ENCODE measurements at places on chromosomes 6 and 20.

DNA sequence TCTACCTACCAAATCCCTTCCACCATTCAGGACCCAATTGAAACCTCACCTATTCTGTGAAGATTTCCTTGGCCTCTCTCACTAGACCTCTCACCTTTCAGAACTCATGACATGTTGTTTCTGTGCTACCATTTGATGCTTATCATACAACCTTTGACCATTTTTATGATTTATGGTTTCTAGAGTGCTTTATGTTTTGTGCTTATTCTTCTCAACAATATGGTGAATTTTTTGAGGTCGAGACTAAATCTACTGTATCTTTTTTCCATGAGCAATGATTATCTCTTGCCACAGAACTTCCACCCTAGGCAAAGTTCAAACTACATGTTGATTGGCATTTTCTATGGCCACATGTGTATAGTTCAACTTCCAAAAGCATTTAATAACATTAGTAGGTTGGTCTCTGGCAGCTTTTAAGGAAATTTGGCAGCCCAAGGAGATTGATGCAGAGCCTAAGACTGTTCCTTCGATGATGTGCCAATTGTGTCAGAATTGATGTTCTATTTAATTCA, 84.9 kb downstream of the OLIG3 start:
- DNase-seq, result no peak

- DNase-seq, result peak; percentile 61
These were observed 42.6 kb downstream of the TRIM27 start for GRCh38 chr6:28880894-28881780.

GRCh38 chr6:123659960-123660748, 23.4 kb upstream of the TRDN start:
- no peak for DNase-seq

- no peak for DNase-seq
These were observed 33.8 kb upstream of the NT5E start for GRCh38 chr6:85416049-85416448.

GRCh38 chr6:41780551-41781365, at the start of gene PRICKLE4:
Gene PRICKLE4 (plus strand): TSS chr6:41780782. CDS start chr6:41783474, 2,692 bp downstream.
- DNase-seq, result no peak

DNA sequence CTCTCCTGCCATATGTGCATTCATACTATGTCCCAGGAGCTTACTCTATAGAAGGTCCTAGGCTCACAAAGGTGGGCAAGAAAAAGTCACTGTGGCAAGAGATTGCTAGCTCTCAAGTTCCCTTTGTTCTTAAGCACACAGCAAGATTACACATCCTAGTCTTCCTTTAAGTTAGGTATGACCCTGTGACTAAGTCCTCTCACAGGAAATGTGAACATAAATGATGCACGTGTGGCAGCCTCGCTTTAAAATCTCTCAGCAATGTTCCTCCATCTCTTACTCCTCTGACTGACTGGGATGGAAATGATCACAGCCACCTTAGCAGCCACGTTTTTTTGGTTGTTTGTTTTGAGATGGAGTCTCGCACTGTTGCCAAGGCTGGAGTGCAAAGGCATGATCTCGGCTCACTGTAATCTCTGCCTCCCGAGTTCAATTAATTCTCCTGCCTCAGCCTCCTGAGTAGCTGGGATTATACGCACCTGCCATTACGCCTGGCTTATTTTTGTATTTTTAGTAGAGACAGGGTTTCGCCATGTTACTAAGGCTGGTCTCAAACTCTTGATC, 35.7 kb upstream of the HAO1 start:
- no peak for DNase-seq

DNA sequence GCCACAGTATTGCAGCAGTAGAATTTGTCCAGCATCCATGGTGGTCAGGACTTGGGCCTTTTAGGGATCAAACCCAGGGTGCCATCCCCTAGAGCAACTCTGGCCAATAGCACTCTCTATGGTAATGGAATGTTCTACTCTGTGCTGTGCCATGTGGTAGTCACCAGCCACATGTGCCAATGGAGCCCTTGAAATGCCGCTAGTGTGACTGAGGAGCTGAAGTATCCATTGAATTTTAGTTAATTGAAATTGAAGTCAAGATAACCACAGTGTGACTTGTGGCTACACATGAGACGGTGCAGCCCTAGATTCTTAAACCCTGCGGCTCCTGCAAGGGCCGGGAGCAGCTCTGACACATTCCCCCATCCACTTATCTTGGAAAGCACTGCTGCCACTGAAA, 54.6 kb downstream of the SLC2A10 start:
- no peak for DNase-seq

- DNase-seq, result no peak
These were observed 27.5 kb downstream of the TFAP2C start for GRCh38 chr20:56656632-56657031.

DNA sequence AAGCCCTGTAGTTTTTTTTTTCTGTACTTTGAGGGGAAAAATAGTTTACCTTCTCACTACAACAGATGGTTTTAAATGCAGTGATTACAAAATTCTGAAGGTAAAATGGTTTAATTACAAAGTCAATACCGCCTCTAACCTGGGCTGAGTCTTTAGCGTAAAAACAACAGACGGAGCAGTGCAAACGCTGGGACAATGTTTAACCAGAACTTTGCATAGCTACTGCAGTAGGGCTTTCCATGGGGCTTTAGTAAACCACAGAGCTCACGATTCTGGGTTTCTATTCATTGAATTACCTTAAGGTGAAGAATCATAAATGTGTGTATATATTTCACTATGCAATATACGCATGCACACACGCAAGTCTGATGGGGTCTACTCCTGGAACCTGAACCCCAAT, 77.9 kb downstream of the RFX6 start:
- no peak for DNase-seq

- no peak for DNase-seq
These were observed 26.4 kb upstream of the ADGRG6 start for GRCh38 chr6:142275236-142276006.

GRCh38 chr6:107542192-107542668, 52.3 kb downstream of the SOBP start:
- DNase-seq, result no peak

DNA sequence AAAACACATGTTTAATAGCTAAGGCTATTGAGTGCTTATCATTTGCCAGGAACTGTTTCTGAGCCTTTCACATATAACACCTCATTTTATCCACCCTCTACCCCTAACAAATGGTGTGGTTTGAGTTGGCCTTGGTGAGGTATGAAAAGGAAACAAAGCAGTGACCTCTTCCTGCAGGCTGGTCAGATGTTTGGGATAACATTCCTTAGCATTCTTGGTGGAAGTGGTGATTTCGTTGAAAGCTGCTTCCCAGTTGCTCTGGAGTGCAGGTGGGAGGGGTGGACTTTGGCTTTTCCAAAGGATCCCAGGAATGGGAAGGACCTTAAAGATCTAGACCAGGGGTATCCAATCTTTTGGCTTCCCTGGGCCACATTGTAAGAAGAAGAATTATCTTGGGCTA, 41.3 kb downstream of the CARMIL1 start:
- DNase-seq, result no peak

- DNase-seq, result no peak
These were observed 18.7 kb upstream of the ATRN start for GRCh38 chr20:3452136-3452535.
